ENCODE measurements at places on chromosomes 6 and 20.

- DNase-seq, result no peak
These were observed 52.0 kb upstream of the FYN start for GRCh38 chr6:111925296-111925695.

- no peak for DNase-seq
These were observed 28.7 kb downstream of the ECT2L start for GRCh38 chr6:138824482-138825144.

GRCh38 chr6:64411226-64411625, 775.6 kb downstream of the PHF3 start:
- no peak for DNase-seq

DNA sequence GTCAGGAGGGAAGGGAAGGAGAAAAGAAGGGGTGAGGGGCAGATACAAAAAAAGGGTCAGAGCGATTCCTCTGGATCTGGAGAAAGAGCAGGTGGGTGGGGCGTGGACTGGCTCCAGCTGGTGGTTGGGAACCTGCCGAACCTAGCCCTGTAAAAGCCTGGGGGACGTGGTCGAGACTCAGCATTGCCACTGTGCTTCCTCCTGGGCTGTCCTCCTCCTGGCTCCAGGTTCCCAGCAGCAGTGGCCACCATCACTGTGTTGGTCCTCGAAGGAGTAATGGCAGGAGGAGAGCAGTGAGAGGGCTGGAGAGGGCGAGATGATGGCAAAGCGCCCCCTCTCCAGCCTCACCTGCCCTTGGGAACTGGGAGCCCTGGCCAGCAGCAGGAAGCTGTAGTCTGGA, 3.5 kb upstream of the RAET1L start:
- no peak for DNase-seq

GRCh38 chr6:147418523-147418922, 90.0 kb upstream of the SAMD5 start:
- DNase-seq, result peak; percentile 10

GRCh38 chr6:28330041-28330440, 5.9 kb downstream of the ZSCAN31 start:
- no peak for DNase-seq

- no peak for DNase-seq
These were observed 395.3 kb downstream of the TBC1D32 start for GRCh38 chr6:120938876-120939472.

GRCh38 chr20:57330998-57331397, 1.4 kb downstream of the SPO11 start:
- no peak for DNase-seq

DNA sequence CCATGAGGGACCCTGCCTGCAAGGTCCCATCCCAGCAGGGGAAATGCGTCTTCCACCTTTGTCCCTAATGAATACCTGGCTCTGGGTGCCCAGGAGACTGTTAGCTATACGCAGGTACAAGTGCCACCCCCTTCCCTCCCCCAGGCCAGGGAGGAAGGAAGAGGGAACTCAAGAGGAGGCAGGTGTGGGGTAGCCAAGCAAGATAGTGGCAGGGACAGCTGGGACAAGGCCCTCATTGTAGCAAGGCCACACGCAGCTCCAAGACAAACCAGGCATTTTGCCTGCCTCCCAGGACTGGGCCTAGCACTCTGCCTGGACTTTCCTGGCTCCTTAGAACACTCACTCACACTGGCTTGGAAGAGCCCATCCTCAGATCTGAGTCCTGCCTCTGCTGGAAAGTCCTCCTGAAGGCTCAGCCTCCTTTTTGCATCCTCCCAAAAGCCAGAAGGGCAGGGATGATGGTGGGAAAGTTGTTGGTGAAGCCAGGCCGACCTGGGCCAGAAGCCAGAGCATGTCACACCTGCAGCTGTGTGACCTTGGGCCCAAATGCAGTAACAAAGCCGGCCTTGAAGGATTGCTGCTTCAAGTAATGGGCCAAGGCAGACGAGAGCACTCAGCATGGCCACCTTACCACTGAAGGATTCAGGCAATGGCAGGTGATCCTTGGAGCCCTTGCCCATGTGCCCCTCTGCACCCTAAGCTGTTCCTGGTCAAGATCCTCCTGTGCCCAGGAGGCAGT, 27.7 kb downstream of the SNPH start:
- DNase-seq, result no peak

- DNase-seq, result no peak
These were observed 406 bp upstream of the TRIM26 start for GRCh38 chr6:30213667-30213956.

- no peak for DNase-seq
These were observed 161.5 kb downstream of the MRPL14 start for GRCh38 chr6:43965628-43966373.

- no peak for DNase-seq
These were observed 263.6 kb downstream of the CD83 start for GRCh38 chr6:14380901-14381828.

GRCh38 chr6:3782876-3783832, 31.6 kb upstream of the PXDC1 start:
- DNase-seq, result no peak

- no peak for DNase-seq
These were observed 59.0 kb downstream of the ANKRD60 start for GRCh38 chr20:58169450-58169849.

- no peak for DNase-seq
These were observed 1.6 kb downstream of the PSMA7 start for GRCh38 chr20:62141397-62142251.

- DNase-seq, result no peak
These were observed 72.8 kb upstream of the SPTLC3 start for GRCh38 chr20:12936020-12936419.

- peak; percentile 14 for DNase-seq
These were observed 19.4 kb downstream of the ERGIC3 start for GRCh38 chr20:35561268-35561667.

DNA sequence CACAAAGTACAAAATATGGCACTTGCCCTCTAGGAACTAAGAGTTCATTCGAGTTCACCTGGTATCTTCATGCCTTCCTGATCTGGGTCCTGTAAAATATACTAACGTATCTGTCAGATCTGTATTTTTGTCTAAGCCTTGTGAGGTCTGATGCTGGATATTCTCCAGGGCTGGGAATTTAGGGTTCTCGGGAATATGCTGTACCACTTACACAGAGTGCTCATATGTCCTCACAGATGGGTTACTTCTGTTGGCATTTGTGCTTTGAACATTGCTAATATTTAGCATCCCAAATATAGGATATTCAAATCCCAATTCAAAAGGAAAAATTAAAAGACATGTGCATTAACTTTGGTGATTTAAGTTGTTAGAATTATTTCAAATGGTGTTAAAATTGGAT, 122.0 kb downstream of the DNAH8 start:
- DNase-seq, result no peak

DNA sequence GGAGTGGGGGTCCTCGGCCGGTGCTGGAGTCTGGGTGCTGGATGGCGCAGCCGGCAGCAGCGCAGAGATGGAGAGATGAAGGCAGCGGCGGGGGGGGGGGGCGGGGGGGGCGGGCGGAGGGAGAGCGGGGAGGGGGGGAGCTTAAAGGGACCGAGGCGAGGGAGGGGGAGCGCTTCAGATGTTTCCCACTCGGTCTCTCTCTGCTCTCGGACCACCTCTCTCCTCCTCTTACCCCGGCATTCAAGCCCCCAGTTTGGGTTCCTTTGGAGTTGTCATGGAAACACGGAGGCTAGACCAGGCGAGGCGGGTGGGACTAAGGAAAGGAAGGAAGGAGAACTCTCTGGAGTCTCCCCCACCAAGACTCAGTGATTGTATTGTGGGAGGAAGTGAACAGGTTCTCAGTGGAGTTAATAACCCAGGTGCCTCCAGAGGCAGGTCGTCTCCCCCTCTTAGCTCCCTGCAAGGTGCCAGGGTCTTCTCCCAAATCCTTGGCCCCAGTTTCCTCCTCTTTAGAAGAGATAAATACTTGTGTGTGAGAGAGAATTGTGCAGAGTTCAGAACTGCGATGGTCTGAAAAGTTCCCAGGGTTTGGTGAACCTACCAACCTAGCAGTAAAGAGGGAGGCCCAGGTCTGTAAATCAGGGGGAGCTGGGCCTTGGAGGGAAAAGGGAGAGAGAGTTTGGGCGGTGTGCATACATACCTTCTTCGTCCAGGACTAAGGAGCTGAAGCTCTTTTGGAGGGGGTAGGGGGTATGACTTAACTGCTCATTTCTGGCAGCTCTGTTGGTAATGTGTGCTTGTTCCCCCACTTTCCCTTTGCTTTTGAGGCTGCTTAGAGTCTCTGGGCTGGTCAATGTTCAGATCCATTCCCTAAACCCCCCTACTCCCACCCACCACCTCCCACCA, at the start of gene PRRT1:
Gene PRRT1 (minus strand): TSS at position 77 of the 906 bp plus-strand sequence. CDS start 112 bp downstream, outside the sequence.
- peak; percentile 48 for DNase-seq

DNA sequence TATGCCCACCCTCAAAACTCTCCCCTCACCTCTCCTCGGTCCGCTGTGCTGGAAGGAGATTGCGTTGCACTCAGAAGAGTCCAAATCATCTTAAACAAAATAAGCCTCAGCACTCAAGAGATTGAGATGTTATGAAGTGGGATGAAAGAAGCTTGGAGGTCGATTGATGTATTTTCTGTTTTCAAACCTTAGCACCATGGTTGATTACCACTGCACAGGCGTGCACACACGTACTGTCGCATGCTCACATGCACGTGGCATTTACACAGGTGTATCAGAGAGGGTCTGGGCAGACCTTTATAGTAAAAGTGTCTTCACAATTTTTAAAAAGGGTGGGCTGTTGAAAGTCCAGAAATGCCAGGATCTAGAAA, 612 bp upstream of the AGPAT4 start:
- no peak for DNase-seq

GRCh38 chr20:4740774-4741431, 19.2 kb downstream of the PRND start:
- DNase-seq, result no peak

GRCh38 chr6:33172688-33173534, 19.4 kb downstream of the COL11A2 start:
- no peak for DNase-seq

DNA sequence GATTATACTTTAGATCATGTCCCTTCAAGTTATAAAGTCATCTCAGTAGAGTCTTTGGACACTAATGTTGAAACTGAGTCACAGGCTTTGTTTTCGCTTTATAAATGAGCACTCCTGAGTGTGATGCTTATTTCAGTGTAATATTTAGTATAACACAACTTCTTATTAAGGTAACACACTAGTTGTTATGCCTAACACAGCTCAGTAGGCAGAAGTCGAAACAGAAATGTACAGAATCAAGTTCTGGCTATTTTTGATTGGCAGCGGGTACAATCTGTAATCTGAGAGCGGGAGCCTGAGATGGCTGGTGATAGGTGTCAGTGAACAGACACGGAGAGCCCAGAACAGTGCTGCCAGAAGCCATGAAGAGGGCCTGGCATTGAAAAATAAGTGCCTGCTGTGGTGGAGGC, 11.4 kb downstream of the HECA start:
- no peak for DNase-seq

DNA sequence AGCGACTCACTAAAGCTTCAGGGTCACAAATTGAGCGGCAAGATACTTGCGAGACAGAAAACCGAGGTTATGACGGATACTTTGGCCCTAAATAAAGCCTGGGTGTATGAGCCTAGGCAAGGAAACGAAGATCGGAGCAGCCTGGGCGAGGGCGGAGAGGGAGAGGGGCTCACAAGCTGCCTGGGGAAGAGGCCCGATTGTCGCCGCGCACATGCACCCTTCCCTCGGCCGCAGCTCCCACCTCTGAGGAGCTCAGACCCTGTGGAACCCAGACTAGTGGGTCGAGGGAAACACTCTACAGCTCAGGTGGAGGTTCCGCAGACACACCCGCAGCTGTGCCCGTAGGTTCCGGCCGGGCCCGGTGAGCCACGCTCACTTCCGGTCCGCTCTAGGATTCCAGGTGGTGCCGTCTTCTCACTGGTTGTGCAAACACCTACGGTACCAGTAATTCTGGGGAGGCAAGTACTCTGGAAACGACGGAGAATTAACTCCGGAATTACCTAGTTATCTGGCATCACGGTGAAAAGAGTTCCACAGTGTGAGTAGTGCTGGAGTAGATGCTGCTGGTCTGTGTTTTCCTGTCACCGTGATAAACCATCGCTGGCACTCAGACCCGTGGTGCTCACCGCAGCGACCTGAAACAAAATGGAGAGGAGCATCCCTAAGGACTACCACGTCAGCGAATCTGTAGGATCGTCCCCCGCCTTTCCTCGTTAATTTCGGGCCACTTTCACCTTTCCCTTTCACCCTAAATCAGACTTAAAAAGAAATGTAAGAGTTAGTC, 61.5 kb downstream of the GPX5 start:
- peak; percentile 64 for DNase-seq

GRCh38 chr20:20459726-20460125, 91.8 kb downstream of the INSM1 start:
- no peak for DNase-seq

DNA sequence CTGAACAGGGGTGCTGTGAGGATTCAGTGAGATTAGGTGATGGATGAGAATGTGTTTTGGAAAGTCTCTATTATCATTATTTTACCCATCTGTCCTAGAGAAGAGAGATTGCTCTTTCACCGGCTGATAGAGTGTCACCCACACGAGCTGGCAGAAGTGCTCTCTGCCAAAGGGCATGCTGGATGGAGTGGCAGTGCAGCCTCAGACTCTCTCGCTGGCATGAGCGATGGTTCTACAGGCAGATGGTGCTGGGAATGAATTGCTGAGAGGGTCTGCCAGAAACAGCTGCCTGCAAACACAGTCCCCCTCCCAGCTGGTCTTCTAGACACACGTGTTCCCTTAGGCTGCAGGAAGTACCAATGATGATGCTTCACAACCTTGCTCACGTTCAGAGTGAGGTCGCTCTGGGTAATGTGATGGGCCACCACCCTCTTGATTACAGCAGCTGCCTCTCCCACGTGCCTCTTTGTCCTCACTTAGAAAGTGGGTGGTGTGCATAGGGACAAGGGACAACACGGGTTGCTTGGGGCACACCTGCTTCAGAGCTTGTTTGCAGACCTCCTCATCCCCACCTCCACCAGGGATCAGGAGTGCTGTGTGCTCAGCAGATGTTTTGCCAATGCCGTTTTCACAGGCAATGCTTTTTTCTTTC, 84.7 kb downstream of the FOXA2 start:
- DNase-seq, result no peak

DNA sequence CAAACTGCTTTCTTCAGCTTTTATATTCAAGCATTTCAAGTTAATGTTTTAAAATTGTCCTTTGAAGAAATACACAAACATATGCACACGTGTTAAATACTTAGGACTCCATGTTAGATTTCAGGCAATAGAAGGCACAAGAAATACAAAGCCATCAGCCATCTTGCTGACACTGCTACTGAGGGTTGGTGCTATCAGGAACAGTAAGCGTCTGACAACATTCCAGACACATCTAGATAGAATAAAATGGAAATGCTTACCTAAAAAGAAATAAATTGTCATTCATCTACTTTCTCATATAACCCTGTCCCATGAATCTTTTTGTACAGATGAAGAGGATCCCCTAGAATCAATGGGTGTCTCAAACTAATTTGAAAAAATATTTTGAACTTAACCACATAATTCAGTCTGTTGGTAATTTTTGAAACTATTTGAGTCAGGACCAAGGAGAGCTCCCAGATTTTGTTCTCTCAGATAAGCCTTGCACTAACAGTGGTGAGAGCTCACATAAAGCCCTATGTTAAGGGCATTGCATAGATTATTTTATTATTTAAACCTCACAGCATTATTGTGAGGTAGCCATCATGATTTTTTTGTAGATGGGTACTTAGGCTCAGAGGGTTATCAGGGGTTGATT, 631.1 kb upstream of the POU3F2 start:
- DNase-seq, result no peak
